ENCODE measurements at places on chromosomes 5 and 9.

GRCh38 chr5:124655921-124656511 lies 90.4 kb downstream of the ZNF608 start:
- no peak for DNase-seq

GRCh38 chr5:43353668-43354067 lies 40.5 kb upstream of the HMGCS1 start:
- no peak for DNase-seq

GRCh38 chr5:140342287-140342686 lies 4.1 kb downstream of the HBEGF start:
- DNase-seq = no peak

DNA sequence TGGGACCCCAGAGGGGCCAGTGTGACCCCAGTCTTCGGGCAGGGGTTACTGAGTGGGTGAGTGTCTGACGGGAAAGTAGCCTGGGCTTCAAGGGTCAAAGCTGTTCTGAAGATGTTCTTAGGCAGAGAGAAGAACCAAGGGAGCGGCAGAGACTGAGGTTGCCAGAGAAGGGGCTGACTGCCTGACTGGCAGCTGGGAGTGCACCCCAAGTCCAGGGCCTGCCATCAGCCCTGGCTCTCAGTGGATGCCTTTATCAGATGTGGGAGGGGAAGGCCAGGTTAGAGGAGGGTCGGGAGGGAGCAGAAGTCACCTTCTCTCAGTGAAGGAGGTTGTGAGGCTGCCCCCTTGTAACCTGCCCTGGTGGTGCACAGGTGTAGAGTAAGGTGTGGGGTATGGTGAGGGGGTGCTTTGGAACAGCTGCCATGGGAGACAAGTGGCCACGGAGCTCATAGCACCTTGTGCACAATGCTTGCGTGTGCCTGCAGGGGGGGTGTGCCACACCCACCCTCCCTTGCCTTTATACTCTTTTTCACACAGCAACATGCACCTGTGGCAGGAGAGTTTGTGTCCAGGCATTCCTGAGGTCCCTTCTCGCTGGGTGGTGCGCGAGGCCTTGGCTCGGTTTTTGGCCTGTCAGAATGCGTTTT lies 18.9 kb downstream of the RALGPS1 start:
- DNase-seq = no peak

- DNase-seq = no peak
Measured at GRCh38 chr5:145780982-145781381, 54.2 kb downstream of the PRELID2 start.

- DNase-seq = no peak
Measured at GRCh38 chr5:84085387-84086041, 299.2 kb downstream of the EDIL3 start.

DNA sequence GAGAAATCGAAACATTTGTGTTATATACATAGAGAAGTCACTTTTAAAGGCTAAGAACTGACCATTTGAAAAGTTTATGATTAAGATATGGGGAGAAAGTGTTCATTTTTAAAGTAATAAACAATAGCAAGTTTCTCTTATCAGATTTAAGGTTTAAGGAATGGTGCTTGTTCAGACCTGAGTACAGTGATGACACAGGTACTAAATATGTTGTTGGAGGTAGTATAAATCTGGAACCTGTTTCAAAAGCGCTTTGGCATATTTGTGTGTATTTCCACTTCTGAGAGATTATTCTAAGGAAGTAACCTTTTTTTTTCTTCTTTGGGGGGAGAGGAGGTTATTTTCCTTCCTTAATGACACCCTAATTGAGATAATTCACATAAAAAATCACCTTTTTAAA lies 18.4 kb downstream of the CDC42SE2 start:
- DNase-seq = no peak

DNA sequence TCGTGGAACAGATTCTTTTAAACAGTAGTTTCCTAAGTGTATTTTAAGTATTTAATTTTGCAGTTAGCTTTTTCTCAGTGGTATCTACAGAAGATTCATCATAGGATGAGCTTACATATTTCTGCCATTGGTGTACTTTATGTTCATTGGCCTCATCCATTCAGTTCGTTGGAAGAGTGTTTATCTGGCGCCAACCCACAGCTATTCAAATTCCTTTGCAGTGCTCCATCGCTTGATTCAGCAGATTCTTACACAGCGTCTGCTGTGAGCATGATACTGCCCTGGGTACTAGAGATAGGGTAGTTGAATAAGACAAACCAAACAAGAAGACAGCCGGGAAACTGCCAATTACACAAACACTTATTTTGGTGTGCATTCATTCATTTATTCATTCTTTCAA lies 55.1 kb downstream of the NUP214 start:
- DNase-seq = no peak
